ENCODE measurements at places on chromosomes 7 and 10.

DNA sequence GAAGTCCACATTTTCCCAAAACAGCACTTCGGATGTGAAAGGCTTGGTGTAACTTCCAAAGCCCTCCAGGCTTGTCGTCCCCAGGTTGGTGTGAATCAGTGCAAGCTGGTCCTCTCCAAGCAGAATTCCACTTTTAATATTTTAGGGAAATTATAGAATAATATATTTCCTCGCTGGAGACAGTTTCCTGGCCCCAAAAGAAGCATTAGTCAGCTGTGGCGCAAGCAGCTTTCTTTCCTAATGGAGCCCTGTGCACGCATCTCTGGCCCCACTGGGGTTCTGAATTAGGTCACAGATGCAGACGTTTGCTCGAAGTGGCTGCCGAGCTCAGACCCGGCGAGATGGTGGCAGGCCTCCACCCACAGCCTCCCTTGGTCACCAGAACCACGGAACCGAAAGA lies 33.3 kb upstream of the MNX1 start:
- DNase-seq = no peak

- DNase-seq = no peak
Measured at GRCh38 chr7:82056282-82056681, 286.4 kb upstream of the HGF start.

GRCh38 chr10:117533507-117534281 lies 8.9 kb upstream of the EMX2 start:
- DNase-seq = no peak

DNA sequence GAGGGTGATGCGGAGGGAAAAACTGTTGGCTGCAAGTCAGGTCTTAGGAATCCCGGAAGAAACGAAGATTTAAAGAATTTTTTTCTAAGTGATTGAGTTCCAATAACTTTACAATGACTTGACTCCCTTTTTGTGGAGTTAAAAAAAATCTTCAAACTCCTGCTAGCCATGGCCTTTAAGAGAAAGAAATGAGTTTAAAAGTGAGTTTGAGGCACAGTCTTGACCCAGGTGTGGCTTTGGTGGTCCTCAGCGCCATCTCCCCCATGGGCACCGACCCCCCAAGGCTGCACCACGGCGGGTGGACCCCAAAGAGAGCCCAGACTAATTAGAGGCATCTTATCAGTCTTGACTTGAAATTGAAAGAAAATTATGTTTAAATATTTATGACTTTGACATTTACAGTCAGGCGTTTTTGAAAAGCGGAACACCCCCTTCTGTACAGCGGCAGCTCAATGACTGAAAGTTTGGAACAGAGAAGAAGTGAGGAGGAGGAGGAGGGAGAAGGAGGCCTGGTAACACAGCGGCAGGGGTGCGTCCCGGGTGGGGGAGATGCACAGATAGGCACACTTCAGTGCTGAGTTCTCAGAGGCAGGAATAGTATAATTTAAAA lies 349.6 kb downstream of the DNAJB6 start:
- DNase-seq = no peak

- DNase-seq = no peak
Measured at GRCh38 chr7:3438352-3438751, 137.3 kb downstream of the SDK1 start.

DNA sequence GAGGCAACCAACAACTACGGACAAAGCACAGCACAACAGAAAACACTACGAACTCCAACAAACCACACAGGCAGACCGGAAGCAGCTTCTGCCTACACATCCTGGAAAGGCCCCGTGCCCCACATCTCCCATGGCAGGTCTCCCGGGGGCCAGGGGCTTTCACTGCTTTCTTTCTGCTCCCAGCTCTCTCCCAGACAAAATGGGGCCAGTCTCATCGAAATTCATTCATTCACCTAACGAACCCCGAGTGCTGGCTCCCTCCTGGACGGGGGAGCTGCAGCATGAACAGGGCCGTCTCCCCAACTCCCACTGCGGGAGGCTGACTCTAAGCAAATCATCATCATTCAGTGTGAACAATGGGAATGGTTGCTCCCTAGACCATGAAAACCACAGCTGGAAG lies 47.6 kb upstream of the NANOS1 start:
- DNase-seq = no peak

- DNase-seq = no peak
Measured at GRCh38 chr7:73809467-73809951, 21.3 kb upstream of the CLDN4 start.

DNA sequence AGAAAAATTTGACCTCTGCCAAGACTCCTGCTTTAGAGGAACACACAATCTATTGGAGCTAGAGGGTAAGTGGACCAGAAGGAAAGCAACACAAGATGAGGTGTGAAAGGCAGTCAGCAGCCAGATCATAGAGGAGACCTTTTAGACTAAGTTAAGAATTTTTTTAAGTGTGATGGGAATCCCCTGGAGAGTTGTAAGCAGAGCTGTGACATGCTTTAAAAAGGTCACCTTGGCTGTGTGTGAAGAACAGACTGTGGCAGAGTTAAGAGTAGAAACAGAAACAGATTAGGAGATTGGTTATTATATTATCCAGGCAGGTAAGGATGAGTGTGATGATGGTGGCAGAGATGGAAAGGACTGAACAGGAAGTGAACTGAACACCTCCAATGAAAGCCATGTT lies 23.5 kb downstream of the CPEB3 start:
- DNase-seq = peak; percentile 20

Data from SK-N-DZ (cell line).